BJ (cell line): ENCODE measurements at places on chromosomes 6 and 20.

GRCh38 chr6:105896052-105896820 lies 189.9 kb upstream of the PRDM1 start:
- DNase-seq: no peak

DNA sequence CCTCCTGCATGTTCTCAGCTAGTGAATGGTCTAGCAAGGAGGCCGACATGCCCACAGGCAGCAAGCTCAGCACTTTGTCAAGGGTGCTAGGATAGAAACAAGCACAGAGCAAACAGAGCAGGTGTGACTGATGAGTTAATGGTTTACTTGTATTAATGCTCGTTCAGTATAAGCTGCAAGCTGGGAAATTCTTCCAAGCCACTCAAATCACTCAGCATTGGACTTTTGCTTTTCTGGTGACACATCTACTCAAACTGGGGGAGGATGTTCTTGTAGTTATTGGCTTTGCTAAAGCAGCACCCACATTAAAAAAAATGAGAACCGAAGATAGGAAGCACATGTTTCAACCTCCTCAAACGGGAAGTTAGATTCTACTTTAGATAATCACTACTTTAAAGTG lies 43.1 kb upstream of the NEDD9 start:
- DNase-seq: no peak

- DNase-seq: no peak
Observed at GRCh38 chr6:106216527-106216926, 109.0 kb downstream of the ATG5 start.

DNA sequence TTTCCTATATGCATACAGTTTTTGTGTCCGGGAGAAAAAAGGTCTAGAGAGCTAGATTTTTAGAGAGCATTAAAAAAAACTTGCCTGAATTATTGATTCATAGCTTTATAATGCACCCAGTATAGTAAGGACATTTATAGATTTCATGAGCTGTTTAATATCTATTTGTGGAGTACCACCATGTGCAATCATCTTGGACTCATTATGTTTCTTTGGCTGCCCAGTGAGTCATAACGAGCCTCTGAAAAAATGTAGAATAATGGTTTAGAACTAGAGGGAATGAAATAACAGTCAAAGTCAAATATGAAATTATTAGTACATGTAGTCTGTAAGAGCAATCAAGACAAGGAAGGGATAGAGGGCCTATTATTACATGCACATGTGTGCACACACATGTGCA lies 350.0 kb downstream of the CD83 start:
- DNase-seq: no peak

- DNase-seq: no peak
Observed at GRCh38 chr6:154261688-154262397, 94.8 kb downstream of the IPCEF1 start.

- DNase-seq: no peak
Observed at GRCh38 chr6:167588181-167588919, 238.4 kb upstream of the AFDN start.

DNA sequence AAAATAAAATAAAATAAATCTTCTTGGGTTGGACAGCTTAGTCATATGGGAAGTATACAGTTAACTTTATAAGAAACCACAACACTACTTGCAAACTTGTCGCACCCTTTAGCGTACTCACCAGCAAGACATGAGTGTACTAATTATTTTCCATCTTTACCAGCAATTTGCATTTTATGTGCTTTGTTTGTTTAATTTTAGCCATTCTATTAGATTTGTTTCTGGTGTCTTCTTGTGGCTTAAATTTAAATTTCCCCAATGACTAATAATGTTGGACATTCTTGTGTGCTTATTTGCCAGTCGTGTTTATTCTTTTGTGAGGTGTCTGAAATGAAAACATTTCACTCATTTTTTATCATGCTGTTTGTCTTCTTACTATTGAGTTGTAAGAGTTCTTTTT lies 1172.2 kb upstream of the CITED2 start:
- DNase-seq: peak; percentile 55

DNA sequence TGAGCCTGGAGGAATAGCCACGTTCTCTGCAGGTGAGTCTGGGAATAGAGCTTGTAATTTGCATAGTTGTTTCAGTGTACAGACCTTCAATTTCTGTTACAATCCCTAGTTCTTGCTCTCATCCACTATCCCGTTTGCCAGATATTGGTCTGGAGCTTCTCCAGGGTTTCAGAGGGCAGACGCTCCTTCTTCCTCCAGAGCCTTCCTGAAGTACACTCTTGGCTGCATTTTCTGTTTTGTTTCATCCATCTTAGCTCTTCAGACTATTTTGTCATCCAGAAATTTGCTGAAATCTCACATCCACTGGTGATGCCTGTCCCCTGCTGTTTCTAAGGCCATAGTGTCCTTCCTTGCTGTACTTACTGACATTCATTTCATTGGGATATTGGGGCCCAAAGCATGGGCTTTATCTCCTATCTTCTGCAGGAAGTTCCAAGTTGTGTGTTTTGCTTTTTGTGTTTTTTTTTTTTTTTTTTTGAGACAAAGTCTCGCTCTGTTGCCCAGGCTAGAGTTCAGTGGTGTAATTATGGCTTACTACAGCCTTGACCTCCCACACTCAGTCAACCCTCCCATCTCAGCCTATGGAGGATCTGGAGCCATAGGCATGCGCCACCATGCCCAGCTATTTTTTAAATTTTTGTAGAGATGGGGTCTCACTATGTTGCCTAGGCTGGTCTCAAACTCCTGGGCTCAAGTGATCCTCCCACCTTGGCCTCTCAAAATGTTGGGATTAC lies 18.7 kb downstream of the CDS2 start:
- DNase-seq: no peak

GRCh38 chr20:8115436-8115835 lies 16.6 kb upstream of the PLCB1 start:
- no peak for DNase-seq

GRCh38 chr20:49228676-49229075 lies 9.5 kb downstream of the DDX27 start:
- no peak for DNase-seq

DNA sequence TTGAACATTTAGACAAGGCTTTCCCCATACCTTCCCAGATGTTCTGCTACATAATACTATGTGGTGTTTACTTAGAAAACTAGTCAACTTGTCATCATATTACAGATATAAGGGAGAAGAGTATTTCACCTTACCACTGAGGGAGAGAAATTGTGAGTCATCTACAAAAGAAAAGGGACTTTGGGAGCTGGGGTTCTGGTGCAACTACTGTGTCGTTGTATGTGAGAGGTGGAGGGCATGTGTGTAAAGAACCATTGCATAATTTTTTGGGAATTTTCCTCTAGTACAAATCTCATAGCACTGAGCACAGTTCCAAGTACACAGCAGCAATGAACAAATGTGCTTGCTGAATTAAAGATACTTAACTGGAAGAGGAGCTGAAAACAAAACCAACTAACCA lies 665.6 kb downstream of the DHX35 start:
- no peak for DNase-seq

GRCh38 chr6:43771858-43772680 lies 2.1 kb downstream of the VEGFA start:
- DNase-seq: no peak

DNA sequence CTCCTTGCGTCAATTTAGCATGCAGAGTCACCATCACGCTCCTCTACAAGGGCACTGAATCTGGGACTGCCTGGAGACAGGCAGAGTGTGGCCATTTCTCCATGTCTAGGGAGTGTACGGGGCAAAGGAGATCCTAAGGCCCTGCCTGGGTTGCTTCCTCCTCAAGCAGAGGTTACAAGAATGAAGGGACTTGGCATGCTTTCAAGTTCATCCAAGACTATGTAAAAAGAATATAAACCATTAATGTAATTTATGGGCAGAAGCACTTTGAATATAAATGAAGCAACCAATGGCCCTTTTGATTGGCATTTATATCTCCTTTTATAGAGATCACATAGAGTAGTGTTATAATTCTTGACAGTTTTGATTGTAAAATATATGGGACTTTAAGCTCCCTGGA lies 137.5 kb downstream of the BTBD3 start:
- DNase-seq: no peak

GRCh38 chr6:43774776-43775534 lies 4.9 kb downstream of the VEGFA start:
- no peak for DNase-seq

DNA sequence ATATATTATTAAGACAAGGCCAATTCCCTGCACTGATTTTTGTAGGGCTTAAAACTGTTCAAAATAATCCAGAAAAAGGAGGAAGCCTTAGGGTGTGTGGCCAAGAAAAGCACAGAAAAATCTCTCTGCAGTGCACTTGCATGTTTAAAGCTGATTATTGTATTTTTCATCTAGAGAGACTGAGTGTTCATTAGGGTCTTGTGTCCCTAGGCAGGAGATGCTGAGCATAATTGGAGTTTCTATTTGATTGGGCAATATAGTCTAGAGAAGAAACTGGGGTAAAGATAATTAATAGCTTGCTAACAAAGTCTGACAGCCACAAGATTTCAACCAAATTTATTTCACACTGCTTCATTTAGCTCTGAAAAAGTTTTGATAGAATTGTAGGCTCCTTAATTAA lies 2.4 kb downstream of the FLRT3 start:
- DNase-seq: no peak

DNA sequence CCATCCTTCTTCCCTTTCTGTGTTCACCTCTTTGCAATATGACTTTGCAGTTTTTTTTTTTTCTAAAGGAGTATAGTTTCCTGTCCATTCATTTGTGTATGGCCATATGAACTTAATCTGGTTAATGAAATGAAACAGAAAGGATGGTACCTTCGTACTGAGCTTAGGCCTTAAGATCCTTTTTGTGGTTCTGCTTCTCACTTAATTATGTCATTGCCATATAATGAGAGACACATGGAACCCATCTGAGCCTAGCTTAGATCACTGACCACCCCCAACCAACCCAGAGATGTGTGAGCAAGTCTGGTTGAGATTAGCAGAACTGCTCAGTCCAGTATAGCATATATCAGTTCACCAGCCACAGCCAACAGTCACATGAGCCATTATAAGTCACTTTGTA lies 1179.6 kb downstream of the HACE1 start:
- no peak for DNase-seq

DNA sequence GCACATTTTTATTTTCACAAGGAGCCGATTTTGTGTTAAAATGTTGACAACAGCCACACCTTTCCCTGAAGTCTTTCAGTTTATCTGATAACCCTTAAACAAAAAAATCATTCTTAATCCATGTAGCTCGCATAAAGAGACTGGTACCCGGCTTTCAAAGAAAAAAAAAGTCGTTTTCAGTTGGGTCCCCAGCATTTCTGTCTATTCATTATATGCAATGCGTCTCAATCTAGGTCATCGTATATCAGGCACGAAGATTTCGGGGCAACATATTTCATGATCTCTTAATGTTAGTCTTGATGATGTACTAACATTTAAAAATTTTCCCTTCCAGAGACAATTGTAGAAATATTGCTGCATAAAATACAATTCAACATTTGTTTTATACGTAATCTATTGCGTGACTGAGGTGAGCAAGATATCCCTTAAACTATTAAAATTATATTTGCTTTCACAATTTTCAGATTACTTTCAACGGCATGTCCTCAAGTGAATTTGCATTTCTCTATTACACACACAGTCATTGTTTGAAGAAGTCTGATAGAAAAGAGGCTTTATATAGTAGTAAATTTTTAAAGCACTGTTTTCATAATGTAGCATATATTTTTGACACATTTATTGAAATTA lies 2.9 kb upstream of the TUBB2B start:
- DNase-seq: no peak

GRCh38 chr6:95431637-95432228 lies 145.6 kb upstream of the MANEA start:
- DNase-seq: peak; percentile 4

- DNase-seq: no peak
Observed at GRCh38 chr6:111562246-111562645, 43.4 kb downstream of the TRAF3IP2 start.

GRCh38 chr20:63082308-63082938 lies 75.7 kb upstream of the BHLHE23 start:
- DNase-seq: no peak

DNA sequence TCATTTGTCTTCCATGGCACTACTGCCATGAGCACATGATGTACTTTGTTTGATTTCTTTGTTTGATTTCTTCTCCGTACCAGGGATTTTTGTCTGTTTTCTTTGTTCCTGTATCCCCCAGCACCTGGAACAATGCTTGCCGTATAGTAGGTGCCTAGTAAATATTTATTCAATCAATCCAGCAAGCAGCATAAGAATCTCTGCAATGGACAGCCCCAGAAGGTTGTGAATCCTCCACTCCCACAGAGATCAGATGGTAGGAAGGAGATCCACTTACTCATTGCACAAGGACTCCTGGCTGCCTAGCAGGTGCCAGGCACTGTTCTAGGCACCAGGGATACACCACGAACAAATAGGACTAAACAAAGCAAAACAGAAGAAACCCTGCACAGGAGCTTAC lies 6.7 kb upstream of the SYNJ2 start:
- no peak for DNase-seq

GRCh38 chr6:13074415-13075140 lies 253.8 kb downstream of the TBC1D7 start:
- DNase-seq: no peak

- peak; percentile 52 for DNase-seq
Observed at GRCh38 chr6:38262609-38263008, 377.1 kb downstream of the BTBD9 start.

- DNase-seq: no peak
Observed at GRCh38 chr6:44779130-44779826, 391.8 kb downstream of the CDC5L start.

- no peak for DNase-seq
Observed at GRCh38 chr20:22652681-22653588, 68.6 kb upstream of the FOXA2 start.

GRCh38 chr20:4601630-4602296 lies 119.9 kb upstream of the PRND start:
- no peak for DNase-seq

- peak; percentile 19 for DNase-seq
Observed at GRCh38 chr20:58420798-58421496, 31.9 kb downstream of the VAPB start.

GRCh38 chr6:122170274-122170673 lies 229.2 kb upstream of the HSF2 start:
- DNase-seq: no peak

DNA sequence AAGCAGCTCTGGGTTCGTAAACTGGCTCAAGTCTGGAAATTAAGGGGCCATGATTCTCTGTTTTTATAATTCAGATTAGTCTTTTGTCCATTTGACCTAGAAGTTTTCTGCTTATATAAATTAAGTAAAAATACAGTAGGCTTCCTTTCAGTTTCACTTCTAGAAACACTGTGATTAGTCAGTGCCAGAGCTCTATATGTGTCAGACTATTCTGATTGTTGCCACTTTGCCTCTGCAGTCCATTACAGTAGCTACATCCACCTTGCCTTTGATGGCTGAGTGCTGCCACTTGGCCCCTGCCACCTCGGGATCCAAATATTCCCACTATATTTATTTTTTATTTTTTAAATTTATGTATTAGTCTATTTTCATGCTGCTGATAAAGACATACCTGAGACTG lies 7.9 kb downstream of the ZC2HC1B start:
- no peak for DNase-seq
